ENCODE measurements at places on chromosomes 3 and 15.

DNA sequence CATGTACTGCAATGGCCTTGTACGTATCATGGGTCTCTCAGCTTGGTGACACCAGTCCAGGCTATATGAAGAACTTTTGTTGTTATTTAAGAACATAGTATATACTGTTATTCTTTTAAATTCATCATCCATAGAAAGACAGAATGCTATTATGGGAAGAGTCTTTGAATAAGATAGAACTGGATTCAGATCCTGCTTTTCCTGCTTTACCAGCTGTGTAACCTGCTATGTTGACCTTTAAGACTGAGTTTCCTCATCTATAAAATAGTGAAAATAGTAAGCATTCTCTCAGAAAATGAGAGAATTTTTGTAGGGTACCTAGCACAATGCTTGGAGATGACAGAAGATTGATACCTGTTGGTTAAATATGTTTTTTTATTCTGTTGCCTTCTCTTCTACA, 204.1 kb upstream of the TBL1XR1 start:
- DNase-seq, result no peak

- DNase-seq, result no peak
These were observed 457.9 kb upstream of the ADAMTS9 start for GRCh38 chr3:65145680-65146079.

GRCh38 chr15:31230630-31231485, 95.8 kb upstream of the KLF13 start:
- DNase-seq, result no peak

GRCh38 chr3:108501535-108501934, 8.9 kb downstream of the MYH15 start:
- no peak for DNase-seq

- no peak for DNase-seq
These were observed 49.5 kb upstream of the CMSS1 start for GRCh38 chr3:99768126-99768525.

DNA sequence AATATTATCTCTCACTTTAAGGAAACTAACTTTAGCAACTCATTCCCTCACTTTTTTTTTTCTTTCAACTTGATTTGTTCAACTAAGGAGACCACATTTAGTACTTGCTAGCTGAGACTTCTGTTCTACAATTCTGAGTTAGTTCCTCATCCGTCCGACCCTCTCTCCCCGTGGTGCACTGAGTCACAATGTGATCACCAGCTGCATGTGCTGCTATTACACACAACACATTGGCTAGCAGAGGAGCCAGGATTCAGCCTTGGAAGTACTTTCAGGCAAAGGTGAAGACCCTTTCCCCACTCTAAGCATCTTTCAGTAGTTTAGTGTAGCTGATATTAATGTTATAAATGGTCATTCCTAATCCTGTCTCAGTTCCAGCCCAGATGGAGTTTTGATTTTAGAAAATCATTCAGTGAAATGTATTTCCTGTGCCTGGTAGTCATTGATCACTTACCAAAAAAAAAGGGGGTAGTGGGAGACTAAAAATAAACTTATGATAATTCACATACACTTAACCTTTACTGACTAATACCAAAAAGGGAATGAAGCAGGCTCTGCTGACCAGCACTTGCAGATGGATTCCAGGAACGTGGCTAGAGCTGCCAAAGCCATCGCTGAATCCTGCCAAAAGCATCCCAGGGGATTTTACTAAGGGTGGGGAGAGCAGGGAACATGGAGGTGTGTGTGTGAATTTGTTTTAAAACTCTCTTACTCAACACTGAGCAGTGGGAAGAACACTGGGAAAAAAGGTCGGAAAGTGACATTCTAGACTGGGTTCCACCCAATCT, 424.8 kb downstream of the LPP start:
- DNase-seq, result peak; percentile 77

DNA sequence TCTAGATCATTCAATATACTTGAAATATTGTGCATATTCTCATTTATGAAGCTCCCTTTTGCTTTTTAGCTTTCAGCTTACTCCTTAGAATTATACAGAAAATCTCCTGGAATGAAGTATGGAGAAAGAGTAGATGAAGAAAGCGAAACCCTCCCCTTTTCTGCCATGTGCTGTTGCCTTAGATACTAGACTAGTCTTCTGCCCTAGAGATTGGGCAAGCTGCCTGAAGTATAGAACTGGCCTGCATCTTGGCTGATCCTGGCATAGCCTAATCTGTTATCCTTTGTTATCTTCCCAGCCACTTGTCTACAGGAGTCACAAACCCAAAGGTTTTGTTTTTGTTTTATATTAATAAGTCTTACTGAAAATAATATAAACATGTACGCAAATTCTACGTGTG, 138.8 kb downstream of the RBPMS2 start:
- no peak for DNase-seq
